ENCODE measurements at places on chromosomes 11 and 22.

DNA sequence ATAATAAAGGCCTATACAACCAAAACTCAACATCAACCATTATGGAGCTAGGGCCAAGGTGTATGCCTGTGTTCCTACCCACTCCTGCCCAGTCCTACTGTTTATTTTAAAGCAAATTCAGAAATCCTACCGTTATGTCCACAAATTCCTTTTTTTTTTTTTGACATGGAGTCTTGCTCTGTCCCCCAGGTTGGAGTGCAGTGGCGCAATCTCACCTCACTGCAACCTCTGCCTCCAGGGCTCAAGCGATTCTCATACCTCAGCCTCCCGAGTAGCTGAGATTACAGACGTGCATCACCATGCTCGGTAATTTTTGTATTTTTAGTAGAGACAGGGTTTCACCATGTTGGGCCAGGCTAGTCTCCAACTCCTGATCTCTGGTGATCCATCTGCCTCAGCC lies 3.1 kb upstream of the CPT1A start:
- no peak for DNase-seq

GRCh38 chr22:24463071-24463760 lies 31.9 kb upstream of the UPB1 start:
- DNase-seq: no peak

DNA sequence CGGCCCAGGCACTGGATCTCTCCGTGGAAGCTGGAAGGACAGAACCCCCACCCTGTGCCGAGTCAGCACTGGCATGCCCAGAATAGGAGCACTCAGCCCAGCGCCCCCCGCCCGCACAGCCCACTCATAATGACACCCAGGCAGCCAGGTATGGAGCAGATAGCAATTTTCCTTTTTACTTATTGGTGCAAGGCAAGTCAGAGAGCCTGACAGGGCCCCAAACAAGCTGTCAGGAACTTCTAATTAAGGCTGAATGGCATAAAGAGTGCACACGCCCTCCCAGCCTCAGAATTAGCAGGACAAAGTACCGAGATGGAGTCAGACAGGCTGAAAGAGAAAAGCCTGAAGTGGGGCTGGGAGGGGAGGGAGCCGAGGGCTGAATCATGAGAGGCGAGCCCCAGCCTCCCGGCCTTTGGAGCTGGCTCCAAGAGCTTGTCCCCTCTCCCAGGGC lies 76.9 kb downstream of the DSCAML1 start:
- DNase-seq: no peak

DNA sequence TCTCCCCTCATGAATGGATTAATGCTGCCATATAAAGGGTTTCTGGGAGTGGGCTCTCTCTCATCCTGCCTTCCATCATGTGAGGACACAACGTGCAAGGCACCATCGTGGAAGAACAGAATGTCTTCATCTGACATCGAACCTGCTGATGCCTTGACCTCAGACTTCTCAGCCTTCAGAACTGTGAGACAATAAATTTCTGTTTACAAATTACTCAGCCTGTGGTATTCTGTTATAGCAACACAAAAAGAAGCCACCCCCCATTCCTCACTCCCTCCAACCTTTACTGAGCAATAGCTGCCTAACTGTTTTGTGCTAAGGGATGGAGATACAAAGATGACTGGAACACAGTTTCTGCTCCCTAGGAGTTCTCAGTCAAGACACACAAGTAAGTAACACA lies 106.1 kb upstream of the PLET1 start:
- DNase-seq: no peak

GRCh38 chr22:43147821-43148220 lies 3.5 kb upstream of the TSPO start:
- no peak for DNase-seq

- no peak for DNase-seq
Observed at GRCh38 chr11:61892085-61892370, 683 bp upstream of the FADS3 start.

- no peak for DNase-seq
Observed at GRCh38 chr11:117300283-117300663, 9.1 kb downstream of the BACE1-AS start.

DNA sequence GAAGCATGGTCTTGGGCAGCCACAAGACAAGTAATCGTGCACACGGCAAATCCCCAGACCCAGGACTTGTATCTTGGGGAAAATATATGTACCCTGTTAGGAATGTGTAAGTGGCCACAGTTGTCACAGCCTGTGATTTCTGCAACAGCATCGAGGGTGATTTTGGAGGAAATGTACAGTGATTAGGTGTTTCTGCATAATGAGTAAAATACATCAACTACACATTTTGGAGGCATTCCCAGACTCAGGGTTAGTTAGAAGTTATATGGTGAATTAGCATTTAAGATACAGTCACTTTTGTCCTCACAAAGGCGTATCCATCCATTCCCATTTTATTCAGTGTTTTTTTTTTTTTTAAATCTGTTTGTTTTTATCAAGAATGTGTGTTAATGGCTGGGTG lies 28.4 kb downstream of the SUSD2 start:
- DNase-seq: no peak

- no peak for DNase-seq
Observed at GRCh38 chr11:11581481-11581880, 40.3 kb downstream of the GALNT18 start.

DNA sequence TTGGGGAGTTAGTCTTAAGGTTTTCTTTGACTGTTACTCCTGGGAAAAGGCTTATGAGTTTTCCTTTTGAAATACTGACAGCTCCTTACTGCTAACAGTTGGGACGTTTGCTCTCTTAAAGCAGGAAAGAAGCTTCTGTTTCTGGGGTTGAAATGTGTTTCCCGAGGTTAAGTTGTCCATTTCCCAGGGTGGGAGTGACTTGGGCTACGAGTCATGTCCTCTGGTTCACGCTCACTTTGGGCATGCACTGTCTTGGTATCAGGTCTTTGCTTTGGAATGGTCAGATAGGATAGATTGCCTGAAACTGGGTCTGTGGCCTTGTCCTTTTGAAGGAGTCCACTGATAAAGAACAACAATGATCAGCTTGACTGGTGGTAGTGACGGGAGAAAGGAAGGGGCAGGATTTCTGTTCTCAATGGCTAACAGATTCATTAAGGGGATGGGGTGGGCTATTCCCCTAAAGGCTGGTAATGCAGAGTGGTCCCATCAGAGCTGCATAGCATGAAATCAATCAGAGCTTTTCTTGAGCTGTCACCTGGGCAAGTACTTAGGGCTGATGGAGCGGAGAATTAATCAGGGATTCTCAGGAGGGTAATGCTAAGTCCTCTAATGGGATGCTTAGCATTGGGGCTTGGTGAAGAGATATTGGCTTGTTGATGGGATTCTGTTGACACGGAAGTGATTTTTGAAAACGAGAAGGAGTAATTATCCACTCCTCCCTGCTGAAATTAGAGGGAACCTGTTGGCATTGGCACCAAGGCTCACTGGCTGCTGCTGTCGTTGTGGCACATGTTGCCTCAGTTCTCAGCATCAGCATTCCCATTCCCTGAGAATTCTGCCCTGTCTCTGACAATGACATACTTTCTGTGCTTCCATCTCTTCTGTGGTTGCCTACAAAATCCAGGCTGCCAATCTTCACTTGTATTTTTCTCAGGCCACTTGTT lies 81.6 kb downstream of the TEAD1 start:
- no peak for DNase-seq

DNA sequence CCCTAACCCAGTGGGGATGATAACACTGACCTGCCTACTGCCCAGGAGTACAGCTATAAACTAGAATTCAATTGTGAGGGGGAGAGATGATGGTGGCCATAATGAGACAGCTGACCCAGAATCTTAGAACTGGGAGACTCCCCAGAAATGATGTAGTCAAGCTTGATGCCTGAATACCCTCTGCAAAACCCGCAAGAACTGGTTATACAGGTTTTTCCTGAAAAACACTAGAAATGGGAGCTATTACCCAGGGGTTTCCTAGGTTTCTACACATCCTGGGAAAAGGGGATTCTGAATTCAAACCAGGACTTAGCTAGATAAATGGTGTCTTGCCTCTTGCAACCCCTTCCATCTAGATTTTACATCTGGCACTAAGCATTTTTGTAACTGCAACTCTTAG lies 113.8 kb upstream of the NARS2 start:
- DNase-seq: no peak

DNA sequence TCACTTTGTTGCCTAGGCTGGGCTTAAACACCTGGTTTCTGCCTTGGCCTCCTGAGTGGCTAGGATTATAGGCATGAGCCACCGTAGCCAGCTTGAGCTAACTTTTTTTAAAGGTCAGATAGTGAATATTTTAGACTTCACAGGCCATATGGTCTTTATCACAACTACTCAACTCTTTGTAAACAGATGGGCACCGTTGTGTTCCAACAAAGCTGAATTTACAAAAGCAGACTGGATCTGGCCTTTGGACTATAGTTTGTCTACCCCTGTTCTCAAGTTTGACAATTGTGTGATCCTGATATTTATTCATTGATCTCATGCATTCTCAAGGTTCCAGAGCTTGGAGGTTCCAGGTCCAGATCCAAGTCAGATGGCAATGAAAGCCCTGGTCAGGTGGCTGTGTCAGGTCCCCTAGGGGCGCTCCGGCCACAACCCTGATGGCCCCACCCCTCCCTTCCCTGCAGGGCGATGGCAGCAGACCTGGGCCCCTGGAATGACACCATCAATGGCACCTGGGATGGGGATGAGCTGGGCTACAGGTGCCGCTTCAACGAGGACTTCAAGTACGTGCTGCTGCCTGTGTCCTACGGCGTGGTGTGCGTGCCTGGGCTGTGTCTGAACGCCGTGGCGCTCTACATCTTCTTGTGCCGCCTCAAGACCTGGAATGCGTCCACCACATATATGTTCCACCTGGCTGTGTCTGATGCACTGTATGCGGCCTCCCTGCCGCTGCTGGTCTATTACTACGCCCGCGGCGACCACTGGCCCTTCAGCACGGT lies 15.8 kb downstream of the P2RY2 start:
- DNase-seq: no peak

GRCh38 chr11:12448131-12448939 lies 71.0 kb downstream of the PARVA start:
- DNase-seq: no peak

GRCh38 chr11:128697645-128698174 lies 3.8 kb downstream of the FLI1 start:
- DNase-seq: no peak

DNA sequence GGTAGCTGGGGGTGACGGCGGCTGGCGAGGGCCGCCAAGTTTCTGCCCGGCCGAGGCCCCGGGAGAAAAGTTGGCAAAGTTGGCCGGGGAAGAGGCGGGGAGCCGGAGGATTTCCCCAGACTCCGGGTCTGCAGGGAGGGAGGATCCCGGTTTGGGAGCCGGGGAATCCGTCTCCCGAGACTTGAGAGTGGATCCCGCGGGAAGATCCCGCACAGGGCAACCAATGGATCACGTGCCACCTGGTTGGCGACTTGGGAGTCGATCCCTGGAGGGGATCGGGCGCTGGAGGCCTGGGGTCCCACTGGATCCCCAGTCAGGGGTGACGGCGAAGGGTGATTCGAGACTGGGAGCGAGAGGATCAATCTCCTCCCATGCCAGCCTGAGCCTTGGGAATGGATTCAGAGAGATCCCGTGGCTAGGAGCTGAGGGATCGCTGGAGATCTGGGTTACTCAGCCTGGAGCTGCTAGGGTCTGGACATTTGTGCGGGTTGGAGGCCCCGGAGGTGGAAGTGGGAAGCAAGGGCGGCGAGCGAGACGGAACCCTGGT lies 394 bp downstream of the KIAA1671 start:
- no peak for DNase-seq

DNA sequence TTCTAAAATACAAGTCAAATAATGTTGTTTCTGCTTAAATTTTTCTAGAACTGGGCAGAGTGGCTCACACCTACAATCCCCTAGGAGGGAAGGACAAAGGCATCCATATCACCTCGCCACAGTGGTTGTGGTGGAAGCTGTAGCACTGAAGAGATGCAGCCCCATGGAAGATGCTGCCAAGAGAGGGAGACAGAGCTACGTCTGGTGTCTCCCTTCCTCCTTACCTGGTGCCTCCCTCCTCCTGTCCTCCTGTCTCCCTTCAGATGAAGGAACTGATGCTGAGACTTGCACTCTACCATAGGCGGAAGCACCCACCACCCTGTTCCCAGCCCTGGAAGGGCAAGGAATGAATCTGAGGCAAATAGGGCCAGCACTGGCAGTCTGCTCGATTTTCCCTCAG lies 22.3 kb downstream of the MMP27 start:
- DNase-seq: no peak

GRCh38 chr11:74023276-74023675 lies 14.4 kb upstream of the UCP3 start:
- DNase-seq: no peak

- no peak for DNase-seq
Observed at GRCh38 chr11:8177136-8177535, 8.3 kb upstream of the RIC3 start.

- DNase-seq: no peak
Observed at GRCh38 chr11:45361551-45361950, 75.4 kb upstream of the SYT13 start.

DNA sequence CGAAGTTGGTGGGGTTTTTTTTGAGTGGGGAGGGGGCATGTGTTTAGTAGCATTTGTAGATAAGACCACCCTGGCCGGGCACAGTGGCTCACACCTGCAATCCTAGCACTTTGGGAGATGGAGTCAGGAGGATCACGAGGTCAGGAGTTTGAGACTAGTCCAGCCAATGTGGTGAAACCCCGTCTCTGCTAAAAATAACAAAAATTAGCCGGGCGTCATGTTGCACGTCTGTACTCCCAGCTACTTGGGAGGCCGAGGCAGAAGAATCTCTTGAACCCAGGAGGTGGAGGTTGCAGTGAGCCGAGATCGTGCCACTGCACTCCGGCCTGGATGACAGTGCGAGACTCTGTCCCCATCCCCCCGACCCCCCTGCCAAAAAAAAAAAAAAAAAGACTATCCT lies 34.6 kb downstream of the CECR2 start:
- no peak for DNase-seq

- DNase-seq: no peak
Observed at GRCh38 chr22:33328789-33329296, 270.7 kb upstream of the SYN3 start.

- no peak for DNase-seq
Observed at GRCh38 chr11:78572394-78572793, 2.3 kb downstream of the NARS2 start.

DNA sequence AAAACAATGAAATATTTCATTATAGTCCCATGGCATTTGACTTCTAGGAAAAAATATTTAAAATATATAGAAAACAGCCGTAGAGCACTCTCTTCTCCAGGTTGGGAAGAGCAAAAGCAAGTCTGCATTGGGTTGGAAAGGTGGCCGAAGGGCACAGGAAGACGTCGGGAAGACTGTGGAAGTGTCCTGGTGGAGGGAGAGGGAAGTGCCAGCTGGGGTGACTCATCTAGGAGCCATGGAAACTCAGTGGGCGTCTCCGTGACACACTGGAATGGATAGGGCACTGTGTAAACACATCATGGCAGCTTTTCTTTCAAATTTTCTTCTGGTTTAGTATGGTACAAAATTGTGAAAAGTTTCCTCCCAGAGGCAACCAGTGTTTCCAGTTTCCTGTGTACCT lies 12.7 kb downstream of the GTPBP1 start:
- no peak for DNase-seq

DNA sequence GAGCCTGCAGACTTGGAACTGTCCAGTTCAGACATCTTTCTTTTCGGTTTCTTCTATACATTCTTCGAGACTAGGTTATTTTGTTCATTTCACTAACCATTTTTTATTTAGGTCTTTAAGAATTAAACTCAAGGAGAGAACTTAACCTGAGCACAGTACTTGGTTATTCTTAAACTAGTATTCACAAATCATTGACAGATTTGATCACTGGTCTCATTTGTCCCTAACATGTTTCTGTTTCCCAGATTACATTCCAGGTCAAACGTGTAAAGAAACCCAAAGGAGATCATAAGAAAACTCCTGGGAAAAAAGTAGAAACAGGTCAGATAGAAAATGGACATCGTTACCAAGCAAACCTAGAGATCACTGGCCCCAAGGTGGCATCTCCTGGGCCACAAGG lies 85.1 kb downstream of the TTC17 start:
- DNase-seq: no peak

GRCh38 chr22:32557444-32557843 lies 82.8 kb downstream of the FBXO7 start:
- no peak for DNase-seq
